Ovary (tissue), 10 donors: ENCODE measurements at places on chromosomes 4 and X. TPM values are rescaled to one million over a fixed set of nuclear protein-coding genes. Genes with fewer than 3 reads are reported as not detected.

CXXC4 gene
- 2.1 TPM for polyA plus RNA-seq

EBP gene
- polyA plus RNA-seq: 28.3 TPM

TSPAN6 gene
- 70.1 TPM for polyA plus RNA-seq

MAGEA2 gene
- not detected for polyA plus RNA-seq

SORCS2 gene
- 10.9 TPM for polyA plus RNA-seq

IDH3G gene
- polyA plus RNA-seq: 41.3 TPM

FGFRL1 gene
- 29.5 TPM for polyA plus RNA-seq

CXCL13 gene
- 1.4 TPM for polyA plus RNA-seq

SOX3 gene
- 0.04 TPM for polyA plus RNA-seq

ATP8A1 gene
- 10.0 TPM for polyA plus RNA-seq

VCX3A gene
- 0.10 TPM for polyA plus RNA-seq

SHROOM3 gene
- polyA plus RNA-seq: 0.80 TPM

DSPP gene
- not detected for polyA plus RNA-seq

APELA gene
- polyA plus RNA-seq: not detected

TMPRSS11B gene
- polyA plus RNA-seq: not detected

FLNA gene
- 647 TPM for polyA plus RNA-seq

BTK gene
- polyA plus RNA-seq: 0.81 TPM
